Heart right ventricle (tissue), 16 donors: ENCODE measurements at places on chromosomes 7 and 10. TPM values are rescaled to one million over a fixed set of nuclear protein-coding genes. Genes with fewer than 3 reads are reported as not detected.

COL26A1 gene
- 0.07 TPM for polyA plus RNA-seq

EIF5AL1 gene
- polyA plus RNA-seq: 0.73 TPM

HTR5A gene
- not detected for polyA plus RNA-seq

GET4 gene
- 38.6 TPM for polyA plus RNA-seq

OR13A1 gene
- not detected for polyA plus RNA-seq

ARHGAP12 gene
- polyA plus RNA-seq: 7.6 TPM

KCNMA1 gene
- polyA plus RNA-seq: 0.95 TPM

TRPV6 gene
- polyA plus RNA-seq: 0.03 TPM

SPDYE2 gene
- polyA plus RNA-seq: not detected

ZNF117 gene
- polyA plus RNA-seq: 8.3 TPM

PRSS37 gene
- not detected for polyA plus RNA-seq

TCAF2 gene
- polyA plus RNA-seq: 0.25 TPM

FOXP2 gene
- 0.16 TPM for polyA plus RNA-seq

NRG3 gene
- not detected for polyA plus RNA-seq
